ENCODE measurements at places on chromosomes 11 and 22.

- peak; percentile 26 for DNase-seq
Measured at GRCh38 chr11:94171693-94172440, 43.2 kb downstream of the PANX1 start.

DNA sequence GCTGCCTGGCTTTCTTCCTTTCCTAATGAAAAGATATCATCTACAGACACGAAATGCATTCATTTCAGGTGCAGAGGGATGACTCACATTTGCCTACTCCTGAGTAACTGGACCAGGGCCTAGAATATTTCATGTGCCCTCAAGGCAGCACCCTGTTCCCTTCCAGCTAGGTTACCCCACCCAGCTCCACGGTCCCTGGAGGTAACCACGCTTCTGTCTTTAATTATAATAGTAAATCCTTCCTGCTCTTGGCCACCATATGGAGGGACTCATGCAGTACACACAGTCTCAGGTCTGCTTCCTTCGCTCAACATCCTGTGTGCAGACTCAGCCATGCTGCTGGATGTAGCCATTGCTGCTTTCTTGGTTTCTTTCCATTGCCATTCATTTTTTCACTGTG, 22.3 kb downstream of the DHCR7 start:
- no peak for DNase-seq

- DNase-seq, result no peak
Measured at GRCh38 chr22:38845004-38845740, 1.3 kb upstream of the NPTXR start.

DNA sequence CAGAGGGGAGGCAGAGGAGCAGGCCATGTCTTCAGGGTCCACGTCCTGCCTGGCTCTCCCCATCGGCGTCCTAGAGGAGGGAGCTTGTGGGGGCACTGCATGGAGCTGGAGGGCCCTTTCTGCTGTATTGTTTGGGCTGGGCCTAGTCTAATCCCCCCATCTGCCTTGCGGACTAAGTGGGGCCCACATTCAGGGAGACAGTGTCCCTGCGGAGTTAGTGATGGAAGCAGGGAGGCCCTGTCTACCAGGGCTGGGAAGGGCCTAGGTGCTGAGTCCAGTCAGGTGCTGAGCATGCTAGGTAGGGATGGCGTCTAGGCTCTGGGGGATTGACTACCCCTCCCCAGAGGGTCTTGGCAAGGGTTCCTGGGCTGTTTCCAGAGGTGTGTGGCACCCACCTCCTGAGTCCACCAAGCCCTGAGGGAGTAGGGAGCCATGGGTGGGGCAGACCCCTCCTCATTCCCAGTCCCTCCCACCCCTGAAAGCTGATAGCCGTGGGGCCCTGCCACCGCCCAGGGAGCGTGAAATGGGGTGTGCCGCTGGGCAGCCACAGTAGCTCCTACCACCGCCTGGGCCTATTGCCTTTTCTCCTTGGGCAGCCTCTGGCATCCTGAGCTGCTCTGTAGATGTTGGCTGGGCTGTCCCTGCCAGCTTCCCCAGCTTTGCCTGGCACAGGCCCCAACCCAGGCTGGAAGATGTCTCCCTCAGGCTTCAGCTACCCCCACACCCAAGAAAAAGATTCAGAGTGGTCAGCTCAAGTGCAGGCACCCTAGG, 1.9 kb upstream of the POLD4 start:
- DNase-seq, result no peak

DNA sequence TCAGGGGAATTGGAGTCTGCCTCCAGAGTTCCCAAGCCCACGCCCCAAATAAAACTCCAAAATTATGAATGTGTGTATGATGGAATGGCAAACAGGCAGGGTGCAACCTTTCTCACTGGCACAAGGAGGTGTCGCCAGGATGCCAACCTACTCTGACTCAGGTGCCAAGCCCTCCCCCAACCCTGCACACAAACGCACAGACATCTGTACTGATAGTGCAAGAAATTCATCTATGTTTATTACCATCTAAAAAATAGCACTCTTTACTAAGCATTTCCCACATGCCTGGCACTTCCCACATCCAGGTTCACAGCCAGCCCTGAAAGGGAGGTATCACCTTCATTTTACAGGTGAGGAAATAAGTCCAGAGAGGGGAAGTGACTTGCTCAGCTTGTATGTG, 1.2 kb downstream of the PLA2G3 start:
- no peak for DNase-seq

GRCh38 chr22:37860796-37861421, 11.7 kb downstream of the EIF3L start:
- no peak for DNase-seq

DNA sequence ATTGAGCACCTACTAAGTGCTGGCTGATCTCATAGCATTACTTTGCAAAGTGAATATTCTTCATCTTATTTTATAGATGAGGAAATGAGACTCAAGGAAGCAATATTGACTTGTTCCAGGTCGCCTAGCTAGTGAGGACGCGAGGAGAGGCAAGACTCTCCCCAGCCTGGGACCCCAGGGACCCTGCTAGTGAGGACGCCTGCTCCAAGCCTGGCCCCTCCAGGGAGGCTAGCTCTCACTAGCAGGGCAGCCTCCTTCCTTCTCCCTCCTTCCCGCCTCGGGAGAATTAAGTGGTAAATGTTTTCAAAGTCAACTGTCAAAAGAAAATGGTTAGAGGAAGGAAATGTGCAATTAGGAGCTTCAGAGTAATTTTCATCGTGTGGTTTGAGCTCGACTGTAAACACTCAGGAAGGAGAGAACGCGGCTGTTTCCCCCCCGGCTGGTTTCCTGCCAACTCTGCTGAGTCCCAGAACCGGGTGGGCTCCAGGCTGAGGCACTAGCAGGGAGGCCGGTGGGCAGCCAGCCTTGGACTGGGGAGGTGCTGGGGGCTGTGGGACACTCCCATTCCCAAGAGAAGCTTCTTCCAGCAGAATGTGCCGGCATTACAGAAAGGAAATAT, 17.9 kb downstream of the MYEOV start:
- no peak for DNase-seq

DNA sequence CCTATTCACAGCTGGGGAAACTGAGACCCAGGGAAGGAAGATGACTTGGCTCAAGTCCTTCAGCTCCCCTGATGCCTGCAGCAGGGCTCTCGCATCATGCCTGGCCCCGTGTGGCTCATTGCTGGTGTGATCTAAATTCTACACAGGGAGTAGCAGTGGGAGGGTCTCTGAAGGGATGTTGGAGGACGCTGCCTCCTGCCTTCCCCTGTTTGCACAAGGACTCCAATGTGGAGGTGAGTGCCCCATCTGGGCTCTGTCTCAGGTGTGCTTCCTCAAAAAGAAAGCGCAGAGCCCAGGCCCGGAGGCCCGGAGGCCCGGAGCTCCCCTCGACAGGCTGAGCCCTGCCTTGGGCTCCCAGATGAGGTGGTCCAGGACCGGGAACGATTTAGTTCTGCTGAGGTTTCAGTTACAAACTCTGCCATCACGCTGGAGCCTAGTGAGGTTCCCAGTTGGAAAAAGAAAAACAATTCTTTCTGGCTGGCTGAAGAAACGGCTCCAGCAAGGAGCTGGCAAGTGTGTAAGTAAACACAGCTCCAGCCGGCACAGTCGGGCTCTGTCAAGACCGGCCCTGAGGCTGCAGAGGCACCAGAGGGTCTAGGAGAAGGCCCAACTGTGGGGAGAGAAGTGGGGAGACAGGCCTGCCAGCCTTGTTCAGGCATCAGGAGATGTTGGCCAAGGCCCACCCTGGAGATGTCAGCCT, 49.8 kb downstream of the NAT10 start:
- no peak for DNase-seq

DNA sequence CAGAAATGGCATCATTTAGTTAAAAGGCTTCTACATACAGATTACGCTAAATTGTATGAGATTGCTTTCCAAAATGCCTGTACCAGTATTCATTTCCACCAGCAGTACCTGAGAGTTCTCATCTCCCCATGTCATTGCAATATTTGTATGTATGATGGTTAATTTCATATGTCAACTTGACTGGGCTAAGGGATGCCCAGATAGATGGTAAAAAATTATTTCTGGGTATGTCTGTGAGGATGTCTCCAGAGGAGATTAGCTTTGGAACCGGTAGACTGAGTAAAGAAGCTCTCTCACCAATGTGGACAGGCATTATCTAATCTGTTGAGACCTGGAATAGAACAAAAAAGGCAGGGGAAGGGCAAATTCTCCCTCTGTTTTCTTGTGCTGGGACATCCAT, 6.9 kb downstream of the ADM start:
- DNase-seq, result no peak

DNA sequence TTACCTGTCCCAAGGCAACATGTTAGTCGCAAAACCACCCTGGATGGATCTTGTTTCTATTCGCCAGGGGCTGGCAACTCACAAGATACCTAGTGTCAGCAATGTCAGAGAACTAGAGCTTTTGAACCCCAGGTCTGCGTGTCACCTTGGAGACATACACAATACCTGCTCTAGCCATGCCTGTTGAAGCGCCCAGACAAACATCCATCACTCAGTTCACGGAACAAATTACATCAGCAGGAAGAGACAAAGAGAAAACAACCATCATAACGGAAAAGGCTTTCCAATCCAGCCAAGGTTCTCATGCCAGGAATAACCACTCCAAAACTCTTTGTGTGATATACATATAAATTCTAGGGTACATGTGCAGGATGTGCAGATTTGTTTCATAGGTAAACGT, 2.2 kb downstream of the CD59 start:
- DNase-seq, result no peak

DNA sequence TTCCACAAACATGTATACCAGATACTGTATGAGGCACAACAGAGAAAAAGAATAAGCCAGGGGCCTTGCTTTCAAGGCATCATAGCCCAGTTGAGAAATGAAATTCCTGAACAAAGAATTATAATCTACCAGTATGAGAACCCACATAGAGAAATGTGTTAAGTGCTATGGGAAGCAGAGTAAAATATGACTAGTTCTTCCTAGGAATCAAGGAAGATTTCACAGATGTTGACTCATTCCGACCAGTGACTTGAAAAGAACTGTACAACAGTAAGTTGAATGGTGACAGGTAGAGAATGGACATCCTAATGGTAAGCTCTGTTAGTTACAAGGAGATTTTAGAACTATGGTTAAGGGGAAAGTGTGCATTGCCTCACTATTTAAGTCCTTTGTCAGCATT, 102.6 kb downstream of the TRIM44 start:
- DNase-seq, result no peak

DNA sequence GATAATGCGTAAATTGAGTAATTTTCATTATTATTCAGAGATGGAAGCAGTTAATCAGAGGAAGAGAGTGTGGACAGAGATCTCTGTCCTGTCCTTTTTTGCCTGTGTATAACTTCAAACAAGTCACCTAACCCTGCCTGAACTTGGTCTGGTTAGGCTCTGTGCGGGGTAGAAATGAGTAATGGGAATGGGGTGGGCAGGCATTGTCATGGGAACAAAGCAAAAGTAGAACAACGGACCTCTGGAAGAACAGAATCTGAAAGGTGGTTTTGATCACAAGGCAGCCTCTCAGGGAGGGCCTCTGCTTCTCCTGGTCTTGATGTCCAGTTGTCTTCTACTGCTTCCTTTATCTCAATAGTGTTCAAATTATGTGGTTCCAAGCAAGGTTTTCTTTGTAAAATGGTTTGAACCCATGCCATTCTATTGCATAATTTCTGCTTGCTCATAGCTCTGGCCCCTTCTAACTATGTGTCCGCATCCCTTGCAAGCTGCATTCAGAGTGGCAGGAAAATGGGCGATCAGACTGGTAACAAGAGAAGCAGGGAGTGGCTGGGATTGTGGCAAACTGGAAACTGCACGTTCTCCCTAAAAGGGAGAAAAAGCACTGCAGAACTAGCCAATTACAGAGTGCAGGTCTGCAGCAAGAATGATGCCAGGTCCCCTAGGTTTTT, 76.1 kb downstream of the PRR5L start:
- no peak for DNase-seq

- no peak for DNase-seq
Measured at GRCh38 chr22:35995348-35995747, 33.3 kb downstream of the RBFOX2 start.

- no peak for DNase-seq
Measured at GRCh38 chr11:35036639-35037038, 102.3 kb upstream of the CD44 start.

- no peak for DNase-seq
Measured at GRCh38 chr11:16935518-16936302, 78.5 kb downstream of the PLEKHA7 start.

- no peak for DNase-seq
Measured at GRCh38 chr11:12276356-12276755, 101.0 kb upstream of the PARVA start.

- DNase-seq, result no peak
Measured at GRCh38 chr22:33620085-33620484, 300.2 kb downstream of the LARGE1 start.

DNA sequence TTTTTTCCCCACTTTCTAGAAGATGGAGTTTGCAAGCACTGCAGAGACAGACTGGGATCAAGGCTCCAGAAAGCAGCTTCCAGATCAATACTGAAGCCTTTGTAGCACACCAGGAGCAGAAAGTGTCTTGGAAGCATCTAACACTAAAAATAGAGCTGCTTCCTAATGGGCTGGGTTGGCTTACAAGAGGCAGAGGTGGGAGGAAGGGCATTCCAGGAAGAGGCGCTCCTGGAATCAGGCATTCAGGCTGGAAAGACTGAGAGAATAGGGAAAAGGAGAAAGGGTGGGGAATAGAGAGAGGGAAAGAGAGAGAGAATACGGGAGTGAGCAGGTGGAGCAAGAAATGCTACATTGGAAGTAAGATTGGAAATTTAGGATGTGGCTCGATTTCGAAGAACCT, 395.9 kb downstream of the OPCML start:
- DNase-seq, result no peak

GRCh38 chr11:41803895-41804294, 344.4 kb upstream of the LRRC4C start:
- DNase-seq, result no peak

- no peak for DNase-seq
Measured at GRCh38 chr22:19974935-19975706, 33.5 kb upstream of the TXNRD2 start.

GRCh38 chr11:1287928-1288327, 21.5 kb downstream of the TOLLIP start:
- DNase-seq, result no peak

DNA sequence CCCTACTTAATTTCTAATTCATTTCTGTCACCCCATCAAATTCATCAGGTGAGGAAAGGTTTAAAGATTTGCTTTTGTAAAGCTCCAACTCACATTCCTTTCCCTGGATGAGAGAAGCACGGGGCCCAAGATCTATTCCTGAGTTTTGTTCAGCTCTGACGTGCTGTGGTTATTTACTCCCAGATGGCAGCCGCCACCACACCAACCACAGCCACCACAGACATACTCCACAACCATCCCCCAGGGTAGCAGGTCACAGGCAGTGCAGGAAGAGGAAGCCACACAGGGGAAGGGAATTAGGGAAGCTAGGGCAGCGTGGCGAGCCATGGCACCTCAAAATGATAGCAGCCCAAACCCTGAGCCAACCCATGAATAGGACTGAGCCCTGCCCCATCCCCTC, 63.5 kb upstream of the CSNK2A3 start:
- DNase-seq, result no peak

DNA sequence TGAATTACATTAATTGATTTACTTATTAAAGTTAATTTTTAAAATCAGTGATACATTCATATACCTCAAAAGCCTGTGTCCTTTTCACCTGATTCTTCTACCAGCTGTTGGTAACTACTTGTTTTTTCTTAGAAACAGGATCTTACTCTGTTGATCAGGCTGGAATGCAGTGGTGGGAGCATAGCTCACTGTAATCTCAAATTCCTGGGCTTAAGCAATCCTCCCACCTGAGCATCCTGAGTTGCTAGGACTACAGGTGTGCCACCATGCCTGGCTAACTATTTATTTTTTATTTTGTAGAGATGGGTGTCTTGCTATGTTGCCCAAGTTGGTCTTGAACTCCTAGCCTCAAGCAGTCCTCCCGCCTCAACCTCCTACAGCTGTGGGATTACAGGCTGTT, 4.7 kb downstream of the TRIM44 start:
- no peak for DNase-seq

Measured in activated gamma-delta T cell treated with Interleukin-2 at 50 U/mL for 16 hours (primary cell).